Keratinocyte (primary cell): ENCODE measurements at places on chromosomes 3 and 15. TPM values are rescaled to one million over a fixed set of nuclear protein-coding genes. Genes with fewer than 3 reads are reported as not detected.

SETMAR gene
- 11.7 to 12.7 TPM (median 11.8 TPM) in 3 replicates for polyA plus RNA-seq

NR2F2 gene
- polyA plus RNA-seq, result 19.5 to 27.2 TPM (median 20.1 TPM) in 3 replicates

PRTG gene
- polyA plus RNA-seq, result not detected in 3 replicates

POPDC2 gene
- polyA plus RNA-seq, result 0.48 to 1.3 TPM (median 0.87 TPM) in 3 replicates

ASB14 gene
- not detected in 3 replicates for polyA plus RNA-seq
